ENCODE measurements at places on chromosomes 6 and 20.

DNA sequence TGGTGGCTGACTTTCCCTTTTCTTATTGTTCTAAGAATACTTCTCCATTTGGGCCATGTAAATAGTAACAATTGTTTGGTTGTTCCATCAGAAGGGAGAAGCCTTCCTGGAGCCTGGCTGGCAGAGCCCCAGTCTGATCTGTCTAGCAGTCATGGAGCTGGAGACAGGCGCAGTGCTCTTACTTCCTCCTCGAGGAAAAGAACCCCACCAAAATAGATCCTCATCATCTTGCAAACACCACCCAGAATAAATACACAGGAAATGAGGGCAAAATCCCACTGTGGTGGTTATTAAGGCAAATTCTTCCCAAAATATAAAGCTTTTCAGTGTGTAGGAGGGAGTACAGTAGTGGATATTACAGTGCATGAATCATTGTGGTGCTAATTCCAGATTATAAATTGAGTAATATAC, 195.1 kb upstream of the SGK1 start:
- DNase-seq = peak; percentile 82

- no peak for DNase-seq
Measured at GRCh38 chr6:170311696-170312095, 5.1 kb downstream of the FAM120B start.

- no peak for DNase-seq
Measured at GRCh38 chr6:49570474-49571079, 20.1 kb downstream of the C6orf141 start.

DNA sequence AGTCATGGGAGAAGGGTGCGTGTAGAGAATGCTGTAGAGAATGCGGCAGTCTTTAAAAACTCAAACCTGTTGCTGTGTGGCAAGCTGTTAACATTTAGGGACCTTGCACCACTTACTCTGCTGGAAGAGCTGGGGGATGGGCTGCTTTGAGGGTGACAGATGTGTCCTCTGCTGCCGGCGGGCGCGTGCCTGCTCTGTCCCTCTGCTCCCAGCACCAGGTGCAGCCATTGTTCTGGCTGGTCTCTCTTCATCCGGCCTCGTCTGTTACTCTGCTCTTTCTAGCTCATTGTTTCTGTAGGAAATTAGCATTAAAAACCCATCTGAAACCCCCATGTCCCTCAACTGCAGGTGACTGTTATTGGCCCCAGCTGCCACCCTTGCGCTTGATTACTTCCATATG, 78.5 kb downstream of the CBFA2T2 start:
- peak; percentile 86 for DNase-seq

DNA sequence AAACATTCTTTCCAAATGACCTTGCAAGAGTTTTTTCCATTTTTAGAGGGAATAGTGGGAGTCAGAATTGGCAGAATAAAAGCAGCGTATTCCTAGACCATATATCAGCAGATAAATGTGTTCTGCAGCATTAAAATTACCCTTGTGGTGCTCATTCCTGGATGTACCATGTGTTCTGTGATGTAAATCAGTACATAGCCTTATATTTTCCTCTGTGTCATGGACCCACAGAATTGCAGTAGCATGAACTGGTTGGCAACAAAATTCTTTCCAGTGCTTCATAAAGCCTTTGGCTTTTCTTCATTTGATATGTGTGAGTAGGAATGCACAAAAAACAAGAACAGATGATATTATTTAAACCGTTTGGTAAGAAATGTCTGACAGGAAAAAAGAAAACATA, 32.5 kb downstream of the ANKEF1 start:
- no peak for DNase-seq

GRCh38 chr20:21681234-21681921, 24.1 kb upstream of the PAX1 start:
- DNase-seq = peak; percentile 7

DNA sequence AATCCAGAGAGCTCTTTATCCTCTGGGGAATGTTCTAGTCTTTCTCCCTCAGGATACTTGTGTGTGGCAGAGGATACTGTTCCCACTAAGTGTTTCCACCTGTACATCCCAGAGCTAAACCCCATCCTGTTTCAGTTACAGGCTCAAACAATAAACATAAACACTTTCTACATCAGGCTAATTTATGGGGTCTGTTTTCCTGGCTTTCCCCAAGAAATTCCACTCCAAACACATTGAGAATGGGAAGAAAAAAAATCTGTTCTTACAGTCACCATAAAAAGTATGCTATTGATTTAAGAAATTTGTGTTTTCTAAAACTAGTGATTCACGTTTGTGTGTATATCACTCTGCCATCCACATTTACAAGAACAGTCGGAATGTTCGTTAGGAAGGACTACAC, 293.9 kb upstream of the FOXQ1 start:
- DNase-seq = no peak

DNA sequence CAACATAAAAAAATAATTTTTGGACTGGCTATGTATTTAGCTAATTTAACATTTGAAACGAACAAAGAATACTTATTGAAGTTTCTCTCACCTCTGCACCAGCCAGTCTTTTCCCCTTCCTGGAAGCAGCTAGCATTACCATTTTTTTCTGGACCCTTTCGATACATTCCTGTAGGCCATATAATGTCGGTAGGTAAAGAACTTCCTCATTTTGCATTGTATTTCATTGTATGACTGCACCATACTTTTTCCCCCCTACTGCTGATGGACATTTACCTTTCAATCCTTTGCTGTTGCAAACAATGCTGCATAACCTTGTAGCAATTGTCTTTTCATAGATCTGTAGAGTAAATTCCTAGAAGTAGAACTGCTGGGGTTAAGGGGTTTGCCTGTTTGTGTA, 17.6 kb downstream of the CBFA2T2 start:
- DNase-seq = no peak

DNA sequence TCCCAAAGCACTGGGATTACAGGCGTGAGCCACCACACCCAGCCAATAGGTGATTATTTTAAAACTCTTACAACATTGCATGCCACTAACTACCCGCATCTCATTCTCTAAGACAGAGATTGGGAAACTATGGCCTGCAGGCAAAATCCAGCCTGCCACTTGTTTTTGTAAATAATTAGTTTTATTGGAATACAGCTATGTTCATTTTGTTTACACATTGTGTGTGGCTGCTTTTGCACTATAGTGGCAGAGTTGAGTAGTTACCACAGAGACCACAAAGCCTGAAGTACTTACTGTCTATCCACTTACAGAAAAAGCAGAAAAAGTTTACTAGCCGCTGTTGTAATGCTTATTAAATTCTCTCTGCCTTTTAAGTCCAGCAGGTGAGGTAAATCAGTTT, 16.4 kb upstream of the PKIG start:
- no peak for DNase-seq

DNA sequence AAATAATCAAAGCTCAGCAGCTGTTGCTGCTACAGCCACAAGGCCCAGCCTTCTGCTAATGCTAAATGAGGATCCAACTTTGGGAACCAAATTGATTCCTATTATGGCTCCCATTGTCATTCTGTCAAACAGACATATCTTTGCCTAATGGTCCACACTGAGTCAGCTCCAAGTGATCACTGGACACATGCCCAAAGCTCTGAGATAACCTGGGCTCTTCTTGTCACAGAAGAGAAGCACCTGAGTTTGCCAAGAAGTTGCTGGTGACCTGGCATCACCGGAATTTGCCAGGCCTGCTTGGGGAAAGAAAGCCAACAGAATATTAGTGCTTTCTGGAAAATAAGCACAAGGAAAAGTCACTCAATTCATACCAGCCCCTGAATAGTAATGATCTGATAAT, 5.8 kb downstream of the TNFRSF21 start:
- DNase-seq = no peak

DNA sequence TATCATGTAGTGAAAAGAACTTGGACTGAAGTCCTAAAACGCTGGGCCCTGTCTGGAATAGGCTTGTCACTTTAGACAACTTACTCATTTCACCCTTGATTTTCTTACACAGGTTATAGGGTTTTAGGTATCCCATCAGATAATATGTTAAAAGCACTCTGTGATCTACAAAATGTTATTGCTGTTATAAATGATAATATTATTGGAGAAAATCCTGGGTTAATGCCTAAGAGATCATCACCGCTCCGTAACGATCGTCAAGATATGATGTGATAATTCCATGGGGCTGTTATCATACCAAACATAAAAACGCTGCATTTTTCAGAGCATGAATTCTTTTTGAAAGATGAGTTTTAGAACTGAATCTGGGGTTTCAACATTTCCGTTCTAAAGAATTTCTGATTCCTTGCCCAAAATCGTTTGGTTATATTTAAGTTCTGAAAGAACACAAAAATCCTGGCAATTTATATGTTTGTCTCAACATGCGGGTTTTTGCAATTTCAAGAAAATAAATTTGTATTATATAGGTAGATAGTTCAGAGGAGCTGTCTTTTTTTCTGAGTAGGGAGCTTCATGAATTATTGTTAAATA, 154.8 kb downstream of the FOXC1 start:
- no peak for DNase-seq

GRCh38 chr6:82365016-82365795, 1.6 kb downstream of the TPBG start:
- DNase-seq = no peak

- no peak for DNase-seq
Measured at GRCh38 chr6:132484680-132485018, 28.3 kb downstream of the STX7 start.

GRCh38 chr20:2840138-2840966, at the start of the genes PCED1A and VPS16:
Gene PCED1A, minus strand, starts transcription at chr20:2840655. Its CDS starts 743 bp downstream, at chr20:2839912.
Gene VPS16, plus strand, starts transcription at chr20:2840745. Its CDS starts 30 bp downstream, at chr20:2840775.
- peak; percentile 89 for DNase-seq

DNA sequence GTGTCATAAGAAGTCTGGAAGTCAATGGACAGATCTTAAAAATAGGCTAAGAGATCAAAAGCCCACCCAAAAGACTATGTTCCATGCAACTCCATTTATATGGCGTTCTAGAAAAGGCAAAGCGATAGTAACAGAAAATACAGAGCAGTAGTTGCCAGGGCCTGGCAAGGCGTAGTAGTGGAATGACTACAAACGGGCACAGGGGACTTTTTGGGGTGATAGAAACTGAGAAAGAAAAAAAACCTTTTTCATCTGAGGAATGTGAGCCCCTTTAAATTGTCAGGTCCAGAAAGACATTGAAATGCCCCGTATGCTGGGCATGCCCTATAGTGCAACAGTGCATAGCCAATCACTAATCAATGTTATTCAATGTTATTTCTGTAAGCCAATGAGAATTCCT, 47.2 kb upstream of the FAM50B start:
- DNase-seq = no peak

GRCh38 chr20:8568075-8568474, 436.0 kb downstream of the PLCB1 start:
- DNase-seq = no peak

- DNase-seq = no peak
Measured at GRCh38 chr20:44033344-44033743, 118.7 kb downstream of the TOX2 start.

DNA sequence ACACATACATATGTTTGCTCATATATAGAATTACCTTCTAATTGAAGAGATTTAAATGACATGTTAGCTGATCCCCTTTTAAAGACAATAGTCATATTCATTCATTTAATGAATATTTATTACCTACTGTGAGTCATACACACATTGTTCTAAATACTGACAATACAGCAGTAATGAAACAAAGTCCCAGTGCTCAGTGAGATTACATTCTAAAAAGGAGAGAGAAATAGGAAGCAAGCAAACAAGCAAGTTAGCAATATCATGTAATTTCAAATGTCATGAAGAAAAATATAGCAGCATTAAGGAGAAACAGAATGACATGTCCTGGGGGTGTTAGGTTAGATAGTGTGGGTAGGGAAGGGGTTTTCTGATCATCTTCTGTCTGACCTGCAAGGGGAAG, 136.3 kb downstream of the ADGRB3 start:
- DNase-seq = no peak

- DNase-seq = no peak
Measured at GRCh38 chr6:86256615-86257187, 614.0 kb upstream of the SYNCRIP start.

DNA sequence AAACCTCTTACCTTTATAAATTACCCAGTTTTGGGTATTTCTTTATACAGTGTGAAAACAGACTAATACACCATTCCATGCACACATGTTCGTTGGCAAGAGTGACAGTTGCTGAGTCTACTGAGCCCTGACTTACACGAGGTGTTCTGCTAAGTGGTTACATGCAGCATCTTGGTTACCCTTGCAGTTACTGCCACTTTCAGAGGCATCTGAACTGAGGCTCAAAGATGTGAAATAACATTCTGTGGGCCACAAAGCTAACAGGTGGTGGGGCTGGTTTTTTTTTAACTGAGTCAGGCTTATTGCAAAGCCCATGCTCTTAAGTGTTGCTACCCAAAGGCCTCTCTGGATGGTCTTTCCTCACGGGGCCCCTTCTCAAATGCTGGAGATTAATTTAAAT, 54.4 kb upstream of the GTSF1L start:
- DNase-seq = no peak

DNA sequence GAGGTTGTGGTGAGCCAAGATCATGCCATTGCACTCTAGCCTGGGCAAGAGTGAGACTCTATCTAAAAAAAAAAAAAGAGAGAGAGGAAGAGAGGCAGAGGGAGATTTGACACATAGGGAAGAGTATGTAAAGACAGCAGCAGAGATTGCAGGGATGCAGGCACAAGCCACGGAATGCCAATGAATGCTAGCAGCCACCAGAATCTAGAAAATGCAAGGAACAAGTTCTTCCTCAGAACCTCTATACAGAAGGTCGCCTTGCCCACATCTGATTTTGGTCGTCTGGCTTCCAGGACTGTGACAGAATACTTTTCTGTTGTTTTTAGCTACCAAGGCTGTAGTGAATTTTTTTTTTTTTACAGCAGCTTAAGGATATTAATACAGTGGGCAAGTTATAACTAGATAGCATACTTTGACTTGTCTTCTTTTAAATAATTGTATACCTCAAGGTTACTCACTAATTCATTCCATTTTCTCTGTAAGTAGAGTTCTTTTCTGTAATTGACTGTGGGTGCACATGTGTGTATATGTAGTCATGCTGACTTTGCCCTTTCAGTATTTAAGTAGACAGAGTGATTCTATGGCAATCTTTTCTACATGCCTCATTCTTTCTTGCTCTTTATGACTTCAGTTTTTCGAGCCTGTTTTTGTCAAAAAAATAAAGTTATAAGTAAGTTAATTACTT, 402.2 kb downstream of the GJA1 start:
- DNase-seq = no peak

DNA sequence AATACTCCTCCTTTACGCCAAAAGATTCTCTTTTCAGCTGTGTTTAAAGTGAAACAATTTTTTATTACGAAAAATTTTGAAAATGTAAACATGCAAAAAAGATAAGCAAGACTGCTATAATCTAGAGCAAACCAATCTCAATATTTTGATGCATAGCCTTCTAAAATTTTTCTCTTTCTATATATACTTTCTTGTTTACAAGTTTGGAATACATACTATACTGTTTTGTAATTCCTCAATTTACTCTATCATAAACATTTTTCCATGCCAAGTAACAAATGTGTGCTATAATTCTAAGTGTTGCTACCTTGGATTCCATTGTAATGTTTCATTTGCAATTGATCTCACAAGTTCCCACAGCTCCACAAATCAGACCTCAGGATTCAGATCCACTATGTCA, 43.1 kb upstream of the KIF16B start:
- no peak for DNase-seq

DNA sequence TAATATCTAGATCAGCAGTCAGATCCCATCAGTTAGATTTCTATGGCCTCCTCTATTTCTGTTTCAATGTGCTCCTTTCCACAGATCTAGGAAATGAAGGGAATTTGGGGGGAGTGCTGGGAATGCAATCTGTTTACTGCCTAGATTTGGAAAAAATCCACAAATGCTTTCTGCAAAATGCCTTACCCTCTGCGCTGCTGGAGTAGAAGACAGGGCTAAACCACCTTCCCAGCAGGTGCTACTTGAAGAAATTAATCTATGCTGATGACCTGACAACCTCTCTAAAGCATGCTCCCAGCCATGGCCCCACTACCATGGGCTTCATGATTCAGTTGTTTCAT, 46.2 kb downstream of the LY86 start:
- no peak for DNase-seq

- no peak for DNase-seq
Measured at GRCh38 chr20:50399917-50400704, 110.1 kb upstream of the PTPN1 start.
